Fibroblast of pulmonary artery (primary cell): ENCODE measurements at places on chromosomes 1 and 21.
A peak's percentile ranks its signal among the peaks of the same experiment; 100 is the strongest.

DNA sequence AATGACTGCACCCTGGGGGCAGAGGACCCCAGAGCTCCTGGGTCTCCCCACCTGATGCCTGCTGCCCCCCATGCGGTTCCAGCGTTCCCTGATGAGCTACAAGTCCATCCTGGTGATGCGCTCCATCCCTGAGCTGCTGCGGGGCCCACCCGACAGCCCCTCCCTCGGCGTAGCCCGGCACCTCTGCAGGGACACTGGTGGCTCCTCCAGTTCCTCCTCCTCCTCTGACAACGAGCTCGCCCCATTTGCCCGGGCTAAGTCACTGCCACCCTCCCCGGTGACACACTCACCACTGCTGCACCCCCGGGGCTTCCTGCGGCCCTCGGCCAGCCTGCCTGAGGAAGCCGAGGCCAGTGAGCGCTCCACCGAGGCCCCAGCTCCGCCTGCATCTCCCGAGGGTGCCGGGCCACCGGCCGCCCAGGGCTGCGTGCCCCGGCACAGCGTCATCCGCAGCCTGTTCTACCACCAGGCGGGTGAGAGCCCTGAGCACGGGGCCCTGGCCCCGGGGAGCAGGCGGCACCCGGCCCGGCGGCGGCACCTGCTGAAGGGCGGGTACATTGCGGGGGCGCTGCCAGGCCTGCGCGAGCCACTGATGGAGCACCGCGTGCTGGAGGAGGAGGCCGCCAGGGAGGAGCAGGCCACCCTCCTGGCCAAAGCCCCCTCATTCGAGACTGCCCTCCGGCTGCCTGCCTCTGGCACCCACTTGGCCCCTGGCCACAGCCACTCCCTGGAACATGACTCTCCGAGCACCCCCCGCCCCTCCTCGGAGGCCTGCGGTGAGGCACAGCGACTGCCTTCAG is 35.5 kb downstream of the TRIM11 start:
- no peak for DNase-seq

DNA sequence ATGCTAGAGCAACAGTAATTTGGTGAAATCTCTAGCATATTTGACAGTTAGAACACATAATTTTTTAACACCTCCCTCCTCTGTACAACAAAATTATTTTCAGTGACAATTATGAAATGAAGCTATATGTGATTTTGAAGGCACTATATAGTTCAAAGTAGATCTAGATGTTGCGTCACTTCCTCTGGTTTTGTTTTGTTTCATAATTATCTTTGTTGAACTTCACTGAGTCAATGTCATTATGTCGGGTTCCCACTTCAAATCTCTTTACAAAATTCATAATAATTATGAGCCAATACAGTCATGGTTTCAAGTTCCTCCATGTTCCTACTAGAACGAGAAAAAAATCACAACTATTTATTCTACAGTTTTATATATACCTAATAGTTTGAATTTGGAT is 254.8 kb upstream of the PLXNA2 start:
- DNase-seq, result no peak

DNA sequence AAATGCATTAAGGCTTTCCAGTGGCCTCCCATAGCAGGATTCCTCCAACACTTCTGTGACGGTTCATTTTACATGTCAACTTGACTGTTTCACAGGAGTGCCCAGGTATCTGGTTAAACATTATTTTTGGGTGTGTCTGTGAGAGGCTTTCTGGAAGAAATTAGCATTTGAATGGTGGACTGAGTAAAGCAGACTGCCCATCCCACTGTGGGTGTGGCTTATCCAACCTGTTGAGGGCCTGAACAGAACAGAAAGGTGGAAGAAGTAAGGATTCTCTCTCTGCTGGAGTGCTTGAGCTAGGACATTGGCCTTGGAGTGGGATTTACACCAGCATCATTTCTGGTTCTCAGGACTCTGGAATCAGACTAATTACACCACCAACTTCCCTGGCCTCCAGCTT is 85.6 kb downstream of the RGS7 start:
- no peak for DNase-seq

DNA sequence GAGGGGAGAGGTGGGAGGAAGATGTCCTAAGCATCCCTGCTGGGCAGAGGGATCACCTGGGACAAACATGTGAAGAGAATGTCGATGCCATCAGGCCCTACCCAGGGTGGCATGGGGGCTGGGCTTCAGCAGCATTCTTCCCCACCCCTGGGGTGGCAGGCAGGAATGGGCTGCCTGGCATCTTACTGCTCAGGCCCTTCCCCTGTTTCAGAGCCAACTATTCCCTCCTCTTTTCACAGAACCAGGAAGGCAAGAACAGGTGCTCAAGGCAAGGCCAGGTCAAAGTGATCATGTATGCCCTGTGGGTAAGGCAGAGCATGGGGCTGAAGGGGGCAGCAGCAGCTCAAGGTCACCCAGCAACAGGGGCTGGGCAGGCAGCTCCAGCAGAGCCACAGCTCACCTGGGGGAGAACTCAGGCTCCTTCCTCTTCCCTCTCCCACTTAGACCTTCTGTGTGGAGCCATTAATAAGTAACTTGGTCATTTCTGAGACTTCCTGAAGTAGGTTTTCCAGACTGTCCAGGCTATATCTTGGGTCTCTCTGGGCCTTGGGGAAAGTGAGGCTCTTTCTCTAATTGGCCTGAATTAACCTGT is 56.4 kb downstream of the ELK4 start:
- no peak for DNase-seq

DNA sequence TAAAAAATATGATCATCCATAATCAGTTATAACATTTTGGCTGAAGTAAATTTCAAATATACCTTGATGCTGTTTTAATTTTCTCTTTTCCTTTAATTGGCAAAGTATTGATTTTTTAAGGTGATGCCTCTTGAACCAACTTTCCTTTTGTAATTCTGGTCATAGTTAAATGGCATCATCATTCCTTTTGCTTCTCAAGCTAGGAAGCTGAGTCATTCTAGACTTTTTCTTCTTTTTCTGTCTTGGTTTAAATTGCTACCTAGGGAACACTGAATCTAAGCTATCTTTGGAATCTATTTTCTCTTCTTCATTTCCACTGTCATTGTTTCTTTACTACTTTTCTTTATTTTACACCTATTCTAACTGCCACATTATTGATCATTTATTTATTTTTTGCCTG is 162.7 kb downstream of the HMCN1 start:
- peak; percentile 28 for DNase-seq
